Lower lobe of right lung (tissue), 2 donors: ENCODE measurements at places on chromosomes 6 and 20. TPM values are rescaled to one million over a fixed set of nuclear protein-coding genes. Genes with fewer than 3 reads are reported as not detected.
A peak's percentile ranks its signal among the peaks of the same experiment; 100 is the strongest.

GRCh38 chr6:42217157-42217518, 523 bp downstream of the MRPS10 start:
- H3K36me3 ChIP-seq: peaks cover 27% of the 10 kb centered on the region
- H3K4me1 ChIP-seq: peaks cover 13% of the 10 kb centered on the region
- peak overlapping the region; percentile 76 for H3K27ac ChIP-seq

GRCh38 chr6:10578723-10579122, 57.6 kb downstream of the GCNT2 start:
- H3K27me3 ChIP-seq: no peaks in the 10 kb centered on the region
- no peak overlapping the region for H3K27ac ChIP-seq
- H3K36me3 ChIP-seq: no peaks in the 10 kb centered on the region
- H3K4me3 ChIP-seq: no peak overlapping the region

DNA sequence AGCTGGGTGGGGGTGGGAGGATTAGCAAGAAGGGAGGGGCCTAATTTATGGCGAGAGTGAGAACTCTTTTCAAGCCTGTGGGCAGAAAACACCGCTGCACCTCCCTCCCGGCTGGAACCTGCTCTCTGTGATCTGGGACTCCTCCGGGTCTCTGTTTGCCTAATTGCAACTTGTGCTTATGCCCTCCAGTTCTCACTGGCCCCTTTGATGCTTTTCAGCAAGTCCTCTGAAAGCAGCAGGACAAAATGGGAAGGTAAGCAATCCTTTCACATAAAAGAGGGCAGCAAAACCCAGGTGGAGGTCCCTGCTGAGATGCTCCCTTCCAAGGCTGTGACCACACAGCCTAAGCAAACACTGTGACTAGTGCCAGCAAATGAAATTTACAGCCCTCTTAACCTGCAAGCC, 523.0 kb upstream of the FLRT3 start:
- H3K4me3 ChIP-seq: no peak overlapping the region
- no peak overlapping the region for H3K27ac ChIP-seq
- no peaks in the 10 kb centered on the region for H3K27me3 ChIP-seq
- no peaks in the 10 kb centered on the region for H3K4me1 ChIP-seq

- no peak overlapping the region for H3K4me3 ChIP-seq
- H3K36me3 ChIP-seq: no peaks in the 10 kb centered on the region
- no peak overlapping the region for H3K27ac ChIP-seq
- no peak for DNase-seq
- no peaks in the 10 kb centered on the region for H3K27me3 ChIP-seq
Observed at GRCh38 chr20:43840382-43841070, 74.1 kb upstream of the TOX2 start.

- H3K36me3 ChIP-seq: no peaks in the 10 kb centered on the region
- DNase-seq: no peak
- no peaks in the 10 kb centered on the region for H3K27me3 ChIP-seq
- H3K4me1 ChIP-seq: no peaks in the 10 kb centered on the region
- H3K27ac ChIP-seq: peak overlapping the region; percentile 15
- no peak overlapping the region for H3K4me3 ChIP-seq
Observed at GRCh38 chr20:5703681-5704101, 46.5 kb upstream of the SHLD1 start.

DNA sequence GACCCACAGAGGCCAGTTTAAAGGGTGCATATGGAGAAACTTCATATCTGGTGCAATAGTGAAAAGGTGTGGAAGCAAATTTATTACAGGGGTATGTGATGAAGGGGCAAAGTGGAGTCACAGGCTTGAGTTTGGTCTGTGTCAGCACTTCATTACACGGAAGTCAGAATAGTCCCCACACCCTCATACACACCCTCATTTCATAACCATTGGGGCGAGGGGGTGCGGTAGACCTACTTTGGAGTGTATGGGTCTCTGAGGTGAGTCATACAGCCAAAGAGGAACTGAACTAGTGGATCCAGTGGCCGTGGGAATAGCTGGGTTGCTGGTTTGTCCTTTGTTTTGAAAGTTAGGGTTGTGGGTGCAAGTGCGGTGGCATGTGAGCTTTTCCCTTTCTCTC, 3.3 kb downstream of the TM9SF4 start:
- no peaks in the 10 kb centered on the region for H3K27me3 ChIP-seq
- H3K4me3 ChIP-seq: no peak overlapping the region
- H3K4me1 ChIP-seq: peaks cover 59% of the 10 kb centered on the region
- H3K36me3 ChIP-seq: no peaks in the 10 kb centered on the region
- H3K27ac ChIP-seq: no peak overlapping the region

GRCh38 chr6:79373880-79374279, 139.4 kb upstream of the HMGN3 start:
- no peaks in the 10 kb centered on the region for H3K36me3 ChIP-seq
- H3K4me1 ChIP-seq: no peaks in the 10 kb centered on the region
- no peaks in the 10 kb centered on the region for H3K27me3 ChIP-seq
- H3K4me3 ChIP-seq: no peak overlapping the region

DNA sequence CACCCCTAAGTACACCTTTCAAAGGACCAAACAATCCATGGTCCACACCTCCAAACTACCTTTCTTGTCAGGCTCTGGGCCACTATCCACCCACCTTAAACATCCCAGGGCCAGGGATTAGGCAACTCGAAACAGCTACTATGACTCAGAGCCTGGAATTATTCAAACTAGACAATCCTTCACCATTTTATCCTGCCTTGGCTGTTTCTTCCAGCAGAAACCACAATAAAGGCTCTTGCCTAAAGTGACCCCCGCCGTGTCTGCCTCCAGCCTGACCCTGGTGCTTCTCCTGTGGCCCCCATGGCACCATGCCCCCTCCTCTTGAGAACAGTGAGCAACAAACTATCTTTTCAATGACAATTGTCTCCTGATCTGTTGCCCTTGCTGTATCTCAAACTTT, 195.5 kb downstream of the EPM2A start:
- H3K4me1 ChIP-seq: no peaks in the 10 kb centered on the region
- no peak overlapping the region for H3K27ac ChIP-seq
- H3K4me3 ChIP-seq: no peak overlapping the region

DNA sequence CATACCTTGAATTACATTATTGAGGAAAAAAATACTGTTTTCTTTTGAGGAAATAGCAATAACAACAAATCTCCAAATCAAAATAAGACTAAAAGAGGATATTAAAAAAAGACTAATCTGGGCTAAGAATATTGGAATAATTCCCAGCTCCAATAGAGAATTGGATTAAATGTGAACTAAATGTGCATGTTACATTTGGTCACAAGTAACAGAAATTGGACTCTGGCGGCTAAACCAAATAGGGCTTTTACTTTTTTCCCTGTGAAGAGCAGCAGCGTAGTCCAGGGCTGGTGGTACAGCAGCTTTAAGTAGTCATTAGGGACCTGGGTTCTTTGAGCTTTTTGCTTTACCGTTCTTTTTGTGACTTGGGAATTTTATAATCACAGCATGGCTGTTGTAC, 71.9 kb downstream of the ELOVL2 start:
- no peaks in the 10 kb centered on the region for H3K4me1 ChIP-seq
- no peak for DNase-seq
- H3K27ac ChIP-seq: no peak overlapping the region
- H3K27me3 ChIP-seq: no peaks in the 10 kb centered on the region

GRCh38 chr20:8020314-8021079, 936 bp upstream of the TMX4 start:
- H3K27ac ChIP-seq: peak overlapping the region; percentile 99
- no peaks in the 10 kb centered on the region for H3K36me3 ChIP-seq
- no peaks in the 10 kb centered on the region for H3K27me3 ChIP-seq
- H3K4me1 ChIP-seq: peaks cover 8% of the 10 kb centered on the region
- no peak for DNase-seq

- H3K27ac ChIP-seq: no peak overlapping the region
- no peak for DNase-seq
- H3K4me1 ChIP-seq: no peaks in the 10 kb centered on the region
- no peak overlapping the region for H3K4me3 ChIP-seq
- H3K36me3 ChIP-seq: no peaks in the 10 kb centered on the region
Observed at GRCh38 chr6:9467741-9468140, 947.1 kb downstream of the TFAP2A start.

DNA sequence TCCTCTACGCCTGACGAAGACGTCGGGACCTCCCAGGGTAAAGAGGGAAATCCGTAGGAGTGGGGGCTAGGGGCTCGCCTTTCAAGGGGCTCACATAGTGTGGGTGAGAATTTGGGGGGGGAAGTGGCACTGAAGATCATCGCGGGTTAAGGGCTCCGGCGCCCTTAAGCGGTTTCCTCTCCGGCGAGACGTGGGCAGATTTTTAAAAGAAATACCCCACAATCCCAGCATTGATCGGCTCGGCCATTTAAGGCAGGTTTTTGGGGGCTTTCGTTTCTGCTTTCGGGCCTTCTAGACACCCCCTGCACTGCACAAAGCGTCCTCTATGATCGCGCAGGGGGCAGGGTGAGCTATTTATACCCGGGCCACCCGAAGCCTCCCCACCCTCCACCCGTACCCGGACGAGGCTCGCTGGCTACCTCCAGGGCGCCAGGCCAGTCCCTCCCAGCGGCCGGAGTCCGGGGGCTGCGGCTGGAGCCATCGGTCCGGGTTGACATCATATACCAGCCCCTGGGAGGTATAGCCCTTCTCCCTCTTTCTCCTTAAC, 1.2 kb downstream of the NKX2-2 start:
- H3K36me3 ChIP-seq: no peaks in the 10 kb centered on the region
- peak; percentile 44 for DNase-seq
- H3K4me3 ChIP-seq: peak overlapping the region; percentile 39
- H3K27me3 ChIP-seq: peaks cover 100% of the 10 kb centered on the region
- H3K27ac ChIP-seq: no peak overlapping the region
- peaks cover 57% of the 10 kb centered on the region for H3K4me1 ChIP-seq

DNA sequence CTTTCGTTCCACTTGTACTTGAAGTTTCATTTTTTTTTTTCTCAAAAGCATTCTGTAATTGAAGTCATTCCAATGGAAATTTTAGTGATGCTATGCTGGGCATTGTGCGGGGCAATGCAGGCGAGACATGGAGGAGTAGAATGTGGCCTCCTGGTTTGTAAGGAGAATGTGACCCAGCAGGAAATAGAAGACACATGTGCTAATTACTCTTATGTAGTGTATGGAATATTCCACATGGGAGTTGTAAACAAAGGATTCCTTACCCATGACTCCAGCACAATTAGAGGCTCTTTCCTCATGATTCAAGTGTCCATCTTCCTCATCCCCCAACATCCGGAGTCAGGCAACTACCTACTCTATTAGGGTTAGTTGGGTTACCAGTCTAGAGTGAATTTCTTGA, 14.9 kb upstream of the RFPL4B start:
- no peak overlapping the region for H3K27ac ChIP-seq

GRCh38 chr6:140101367-140101766, 726.9 kb upstream of the CITED2 start:
- no peaks in the 10 kb centered on the region for H3K27me3 ChIP-seq
- DNase-seq: no peak
- H3K27ac ChIP-seq: no peak overlapping the region

The ATP9A gene
- total RNA-seq: 23.1 TPM

The RNF144B gene
- total RNA-seq: 109 TPM

The ARMH2 gene
- 0.68 TPM for total RNA-seq

The BEND6 gene
- total RNA-seq: 0.32 TPM

The GGTLC1 gene
- total RNA-seq: 57.2 TPM

The SAPCD1 gene
- total RNA-seq: 1.2 TPM

The DNAH8 gene
- total RNA-seq: 0.03 TPM

The TSBP1 gene
- not detected for total RNA-seq

The NKX2-2 gene
- not detected for total RNA-seq

The TUBB2B gene
- total RNA-seq: 0.59 TPM

The DEFB132 gene
- total RNA-seq: not detected
